ENCODE measurements at places on chromosomes 7 and 10.

- DNase-seq: no peak
These were observed 5.3 kb downstream of the DNAJB12 start for GRCh38 chr10:72349438-72349837.

GRCh38 chr7:46784732-46785131, 797.2 kb downstream of the TNS3 start:
- DNase-seq: peak; percentile 78

- DNase-seq: no peak
These were observed 10.4 kb upstream of the AOAH start for GRCh38 chr7:36734731-36735130.

DNA sequence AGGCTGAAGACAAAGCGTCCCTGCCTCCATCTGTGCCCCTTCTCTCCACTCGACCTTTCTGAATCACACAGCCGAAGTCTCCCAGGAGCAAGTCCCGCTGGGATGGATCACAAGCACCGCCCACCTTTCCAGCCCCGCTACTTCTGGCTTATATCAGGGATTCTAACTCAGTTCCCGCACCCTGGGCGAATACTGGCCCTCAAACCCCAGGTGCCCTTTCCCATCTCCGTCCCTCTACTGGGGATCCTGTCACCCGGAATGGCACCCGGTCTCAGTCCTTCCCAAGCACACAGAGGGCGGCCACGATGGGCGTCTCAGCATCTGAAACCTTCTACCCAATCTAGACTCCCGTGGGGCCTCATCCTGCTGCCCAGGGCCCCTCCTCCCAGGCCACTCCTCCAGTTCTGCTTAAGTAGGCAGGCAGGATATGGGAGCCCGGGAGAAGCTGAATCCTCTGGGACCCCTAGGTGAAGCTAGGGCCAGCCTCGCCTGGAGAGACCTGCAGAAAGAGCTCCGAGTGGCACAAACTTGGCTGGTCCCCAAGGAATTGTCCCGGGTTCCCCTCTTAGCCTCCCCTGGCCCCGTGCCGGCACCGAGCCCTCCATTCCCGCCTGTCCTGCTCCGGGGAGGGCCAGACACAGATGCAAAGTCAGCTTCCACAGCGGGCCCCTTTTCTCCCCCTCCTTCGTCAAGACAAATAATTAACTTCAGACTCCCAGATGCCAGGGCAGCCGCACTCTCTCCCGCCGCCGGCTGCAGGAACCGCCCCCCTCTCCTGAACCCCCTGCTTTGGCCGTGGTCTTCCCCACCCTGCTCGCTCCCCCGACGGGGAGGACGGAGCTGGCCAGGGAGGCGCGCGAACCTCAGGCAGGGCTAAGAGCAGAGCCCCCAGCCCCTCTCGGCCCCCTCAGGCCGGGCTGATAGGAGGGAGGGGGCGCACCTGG, 612 bp downstream of the KCP start:
- DNase-seq: peak; percentile 32

DNA sequence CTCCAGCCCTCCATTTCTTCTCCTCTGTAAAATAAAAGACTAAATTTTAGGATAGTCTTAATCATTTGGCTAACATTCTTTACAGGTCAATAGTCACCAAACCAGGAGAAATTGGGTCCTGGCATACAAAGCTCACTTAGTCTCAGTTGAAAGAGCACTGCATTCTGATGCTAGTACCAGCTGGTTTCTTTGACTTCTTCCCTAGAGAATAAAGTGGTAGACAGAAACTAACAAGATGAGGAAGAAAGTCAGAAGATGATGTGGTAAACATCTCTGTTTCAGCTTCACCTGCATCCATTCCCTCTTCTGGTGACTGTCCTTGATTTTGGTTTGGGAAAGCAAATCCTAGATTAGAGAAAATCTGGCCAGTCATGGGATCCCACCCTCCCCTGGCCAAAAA, 37.2 kb downstream of the NKX2-3 start:
- DNase-seq: no peak

DNA sequence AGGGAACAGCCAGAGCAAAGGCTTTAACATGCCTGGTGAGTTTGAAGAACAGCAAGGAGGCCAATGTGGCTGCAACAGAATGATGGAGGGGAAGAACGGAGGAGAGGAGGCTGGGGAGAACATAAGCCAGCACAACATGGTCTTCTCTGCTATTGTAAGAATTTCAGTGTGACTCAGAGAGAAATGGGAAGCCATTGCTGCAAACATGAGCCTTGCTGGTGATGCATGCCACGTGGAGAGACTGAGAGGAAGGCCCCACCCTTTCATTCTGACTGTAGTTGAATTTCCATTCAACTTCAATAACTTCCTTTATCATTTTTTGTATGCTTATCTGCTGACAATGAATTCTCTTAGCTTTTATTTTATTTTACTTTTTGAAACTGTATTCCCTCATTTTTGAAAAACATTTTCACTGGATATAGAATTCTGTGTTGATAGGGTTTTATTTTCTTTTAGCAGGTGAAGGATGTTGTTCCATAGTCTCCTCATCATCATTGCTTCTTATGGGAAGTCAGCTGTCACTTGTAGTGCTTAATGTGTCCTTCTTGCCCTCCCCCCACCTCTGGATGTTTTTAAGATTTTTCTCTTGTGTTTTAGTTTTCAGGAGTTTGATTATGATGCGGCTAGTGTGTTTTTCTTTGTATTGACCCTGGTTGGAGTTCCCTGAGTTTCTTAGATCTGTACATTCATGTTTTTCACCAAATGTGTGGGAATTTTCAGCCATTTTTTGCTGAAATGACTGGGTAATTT, 46.4 kb upstream of the LEP start:
- no peak for DNase-seq

All from fibroblast of skin of abdomen (primary cell).